ENCODE measurements at places on chromosomes 7 and 10.

DNA sequence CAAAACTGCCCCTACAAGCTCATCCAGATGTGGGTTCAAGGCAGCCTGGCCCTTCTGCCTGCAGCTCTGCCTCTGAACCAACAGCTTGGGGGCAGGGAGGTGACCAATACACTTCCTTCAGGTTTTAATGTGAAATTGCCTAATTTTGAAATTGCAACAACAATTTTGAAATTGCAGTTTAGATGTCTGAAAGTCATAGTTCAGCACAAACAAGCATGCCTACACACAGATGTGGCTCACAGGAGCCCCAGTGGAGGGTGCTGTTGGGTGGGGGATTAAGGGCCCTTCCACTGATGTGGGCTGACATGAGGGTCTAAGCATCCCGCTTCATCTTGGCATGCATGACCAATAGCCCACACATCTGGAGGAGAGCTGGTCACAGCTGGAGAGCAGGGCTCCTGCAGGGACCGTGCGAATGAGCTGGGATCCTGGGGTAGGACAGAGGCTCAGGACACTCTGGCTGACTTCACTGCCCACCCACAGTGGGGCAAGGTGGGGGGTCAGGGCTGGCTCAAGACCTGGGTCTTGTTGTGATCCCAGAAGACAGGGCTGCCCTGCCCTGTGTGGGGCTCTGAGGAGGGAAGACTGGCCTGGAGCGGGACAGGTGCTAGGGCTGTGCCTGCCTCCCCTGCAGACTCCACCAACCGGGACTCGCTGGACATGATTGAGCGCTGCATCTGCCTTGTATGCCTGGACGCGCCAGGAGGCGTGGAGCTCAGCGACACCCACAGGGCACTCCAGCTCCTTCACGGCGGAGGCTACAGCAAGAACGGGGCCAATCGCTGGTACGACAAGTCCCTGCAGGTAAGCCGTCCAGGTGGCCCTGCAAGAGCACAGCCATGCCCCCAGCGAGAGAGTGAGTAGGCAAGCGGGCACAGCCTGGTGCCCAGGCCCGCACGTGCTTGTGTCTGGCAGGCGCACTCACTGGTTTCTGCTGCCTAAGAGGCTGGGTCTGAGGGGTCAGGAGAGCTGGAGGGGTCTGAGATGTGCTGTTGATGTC lies 32.3 kb downstream of the CHAT start:
- DNase-seq: no peak

GRCh38 chr10:69974551-69975155 lies 78.0 kb upstream of the MACROH2A2 start:
- DNase-seq: no peak

DNA sequence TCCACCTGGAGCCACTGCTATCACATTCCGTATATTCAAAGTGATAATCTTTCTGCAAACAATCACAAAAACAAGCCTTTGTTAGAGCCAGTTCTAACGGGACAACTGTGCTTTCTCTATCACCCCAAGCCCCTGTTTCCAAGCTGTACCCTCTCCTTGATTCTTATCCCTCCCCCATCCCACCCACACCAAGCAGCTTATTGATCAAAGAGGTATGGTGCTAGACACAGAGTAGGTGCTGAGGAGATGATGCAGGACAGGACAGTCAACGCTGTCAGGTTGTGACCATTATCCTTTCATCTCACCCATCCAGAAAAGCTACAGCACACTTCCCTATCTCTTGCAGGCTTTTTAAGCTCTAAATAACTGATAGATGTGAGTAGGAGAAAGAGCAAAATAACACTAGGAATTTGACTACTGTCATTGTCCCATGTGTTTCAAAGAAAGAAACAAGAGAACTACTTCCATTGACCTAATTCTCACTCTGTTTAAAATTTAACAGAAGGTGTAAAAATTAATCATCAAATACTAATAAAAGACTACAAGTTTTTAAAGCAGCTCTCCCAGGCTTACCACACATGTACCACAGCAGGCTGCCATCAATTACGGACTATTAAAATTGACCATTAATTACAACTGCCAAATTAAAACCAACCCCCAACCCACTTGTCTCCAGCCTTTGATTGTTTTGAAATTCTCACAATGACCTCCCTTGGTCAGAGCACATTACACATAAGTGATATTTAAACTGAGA lies 94.3 kb downstream of the ELAPOR2 start:
- no peak for DNase-seq

- no peak for DNase-seq
Observed at GRCh38 chr10:128187788-128188185, 61.6 kb upstream of the MKI67 start.

- DNase-seq: no peak
Observed at GRCh38 chr7:1532456-1533254, 2.2 kb downstream of the MAFK start.

DNA sequence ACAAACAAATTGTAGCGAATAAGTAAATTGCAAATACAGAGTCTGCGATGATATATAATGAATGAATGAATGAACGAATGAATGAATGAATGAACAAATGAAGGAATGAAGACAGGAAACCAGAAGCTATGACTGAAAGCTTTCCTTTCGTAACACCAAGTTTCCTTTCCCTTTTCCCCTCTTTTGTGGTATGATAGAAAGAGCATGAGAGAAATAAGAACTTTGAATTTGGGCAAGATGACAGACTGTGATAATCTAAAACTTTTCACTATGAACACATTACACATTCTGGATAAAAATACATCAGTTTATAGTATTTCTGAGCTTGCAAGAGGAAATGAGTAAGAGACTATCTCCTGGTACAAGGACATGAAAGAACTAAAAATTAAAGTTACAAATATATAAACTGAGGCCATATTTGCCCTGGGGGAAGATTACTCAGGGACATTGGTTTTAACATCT lies 8.4 kb upstream of the UCN3 start:
- DNase-seq: no peak

DNA sequence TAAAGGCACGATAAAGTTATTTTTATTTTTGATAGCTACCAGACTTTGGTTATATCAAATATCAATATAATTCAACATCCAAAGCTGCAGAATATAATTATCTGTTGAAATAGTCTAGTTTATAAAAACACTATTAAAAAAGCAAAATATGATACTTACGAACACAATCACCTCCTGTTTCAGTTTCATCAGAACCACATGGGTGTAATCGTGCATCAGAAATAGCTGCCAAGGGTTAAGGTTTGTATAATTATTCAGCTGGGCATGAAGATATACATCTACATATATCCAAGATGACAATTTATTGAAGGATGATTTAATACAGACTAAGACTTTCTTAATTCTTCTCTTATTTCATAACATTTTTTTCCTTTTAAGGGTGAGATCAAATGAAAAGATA lies 20.3 kb downstream of the VWDE start:
- DNase-seq: no peak

DNA sequence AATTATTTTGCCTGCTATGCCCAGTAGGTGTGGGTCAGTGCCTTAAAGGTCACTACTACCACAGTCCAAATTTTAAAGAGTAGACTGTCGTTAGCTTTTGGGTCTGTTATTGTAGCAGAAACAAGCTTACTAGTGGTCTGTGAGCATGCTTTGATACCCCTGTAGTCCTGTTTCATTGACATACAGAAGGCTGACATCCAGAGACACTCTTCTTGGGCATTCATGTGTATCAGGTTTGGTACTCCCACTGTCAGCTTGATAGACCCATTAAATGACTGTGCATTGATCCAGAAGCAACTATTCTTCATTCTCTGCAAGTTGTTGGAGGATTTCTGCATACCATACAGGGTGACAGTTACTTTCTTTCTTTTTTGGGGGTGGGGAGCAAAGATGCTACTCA lies 884.4 kb upstream of the CELF2 start:
- no peak for DNase-seq

GRCh38 chr10:102712843-102713538 lies 1.2 kb downstream of the ARL3 start:
- no peak for DNase-seq

GRCh38 chr7:51764976-51765375 lies 448.4 kb upstream of the COBL start:
- DNase-seq: no peak

- DNase-seq: no peak
Observed at GRCh38 chr7:50349963-50350944, 45.7 kb downstream of the IKZF1 start.

DNA sequence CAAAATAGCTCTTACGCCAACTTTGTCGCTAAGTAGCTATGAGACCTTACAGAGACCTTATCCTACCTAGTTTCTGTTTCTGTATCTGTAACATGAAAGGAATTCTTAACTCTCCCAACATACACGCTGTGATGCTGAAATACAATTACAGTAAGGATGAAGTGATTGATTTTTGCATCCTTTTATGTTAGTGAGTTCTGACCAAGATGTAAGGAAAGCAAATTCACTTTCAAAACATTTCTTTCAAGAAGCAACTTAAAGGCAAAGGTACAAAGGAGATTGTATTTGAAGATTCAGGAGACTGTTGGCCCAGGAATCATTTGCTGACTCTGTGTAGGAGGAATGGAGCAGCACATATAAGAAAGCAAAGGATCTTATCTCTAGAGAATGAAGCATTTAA lies 7.1 kb upstream of the ANK3 start:
- DNase-seq: no peak

- DNase-seq: no peak
Observed at GRCh38 chr7:32458025-32458424, 32.2 kb downstream of the LSM5 start.

DNA sequence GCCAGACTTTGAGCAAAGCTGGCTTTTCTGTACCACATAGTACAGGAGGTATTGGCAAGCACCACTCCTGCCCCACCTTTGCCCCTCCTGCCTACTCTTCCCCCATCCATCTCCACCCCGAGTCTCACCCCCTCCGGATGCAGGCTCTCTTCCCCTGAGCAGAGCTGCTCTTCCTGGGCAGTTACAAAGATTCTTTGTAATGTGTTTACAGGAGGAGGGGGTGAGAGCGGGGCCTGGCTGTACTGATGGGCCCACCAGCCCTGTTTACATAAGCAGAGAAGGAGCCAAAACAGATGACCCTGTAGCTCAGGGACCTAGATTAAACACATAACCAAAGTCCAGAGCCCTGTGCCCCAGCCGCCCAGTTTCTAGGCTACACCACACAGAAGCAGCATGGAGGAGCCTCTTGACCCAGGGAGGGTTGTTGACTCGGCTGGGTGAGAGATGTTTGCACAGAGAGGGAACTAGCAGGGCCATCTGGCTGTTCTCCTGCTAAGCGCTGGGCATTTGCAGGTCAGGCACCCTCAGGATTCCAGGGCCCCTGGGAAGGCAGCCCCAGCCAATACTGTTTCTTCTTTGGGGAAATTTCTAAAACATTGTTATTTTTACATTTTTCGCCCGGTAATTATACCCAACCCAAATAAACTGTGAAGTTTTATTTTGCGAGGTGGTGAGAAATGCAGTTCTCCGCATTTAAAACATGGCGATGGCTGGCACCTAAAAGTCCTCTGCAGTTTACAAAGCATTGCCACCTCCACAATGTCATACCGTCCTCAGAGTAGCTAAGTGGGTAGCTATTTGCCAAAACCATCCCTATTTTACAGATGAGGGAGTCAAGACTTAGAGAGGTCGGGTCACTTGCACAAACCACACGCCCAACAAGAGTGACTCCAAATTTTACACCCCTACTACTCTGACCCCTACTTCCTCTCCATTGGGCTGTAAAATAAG lies 11.4 kb upstream of the ZKSCAN1 start:
- DNase-seq: no peak

GRCh38 chr7:22998519-22998896 lies 15.4 kb downstream of the HYCC1 start:
- no peak for DNase-seq

GRCh38 chr10:59648711-59649201 lies 60.9 kb downstream of the SLC16A9 start:
- no peak for DNase-seq

GRCh38 chr10:94427166-94427565 lies 24.8 kb downstream of the TBC1D12 start:
- no peak for DNase-seq

- DNase-seq: no peak
Observed at GRCh38 chr10:23604613-23605012, 165.7 kb downstream of the OTUD1 start.

DNA sequence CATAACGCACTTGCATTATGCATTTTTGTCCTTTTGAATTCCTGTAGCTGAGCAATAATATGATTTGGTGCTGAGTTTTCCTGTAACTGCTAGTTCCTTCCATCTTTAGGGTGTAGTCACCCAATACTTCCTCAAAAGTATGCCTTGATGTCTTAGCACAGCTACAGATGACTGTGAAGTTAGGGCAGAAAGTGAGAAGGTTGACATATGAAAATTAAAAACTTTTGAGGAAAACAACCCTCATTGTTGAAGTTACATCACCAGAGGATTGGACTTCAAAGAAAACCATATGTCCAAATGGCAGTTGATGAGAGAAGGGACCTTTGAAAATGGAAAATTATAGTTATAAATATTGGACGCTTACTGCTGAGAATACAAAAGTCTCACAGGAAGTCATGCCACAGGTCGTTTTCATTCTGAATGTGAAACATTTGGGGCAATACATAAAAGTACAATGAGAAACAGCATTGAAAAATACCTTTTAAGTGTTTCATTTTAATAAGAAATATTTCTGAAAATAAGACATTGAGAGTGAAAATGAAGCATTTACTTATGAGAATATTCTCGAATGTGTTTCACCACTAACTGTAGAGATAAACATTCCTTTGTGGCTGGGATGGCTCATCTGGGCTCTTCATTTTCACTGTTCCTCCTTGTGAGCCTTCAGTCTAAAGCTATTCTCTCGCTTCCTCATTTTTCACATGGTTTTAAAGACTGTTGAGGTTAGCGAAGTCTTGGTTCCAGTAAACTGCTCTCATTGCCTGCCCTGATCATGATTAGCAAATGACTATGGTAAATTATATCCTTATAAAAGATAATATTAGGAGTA lies 61.4 kb upstream of the NME8 start:
- DNase-seq: no peak

GRCh38 chr7:51138123-51139085 lies 178.2 kb downstream of the COBL start:
- DNase-seq: no peak

- no peak for DNase-seq
Observed at GRCh38 chr10:28241741-28242399, 61.0 kb downstream of the MPP7 start.

- peak; percentile 24 for DNase-seq
Observed at GRCh38 chr7:155458878-155459699, 1.2 kb downstream of the EN2 start.

GRCh38 chr7:22969010-22969431 lies 44.9 kb downstream of the HYCC1 start:
- no peak for DNase-seq

DNA sequence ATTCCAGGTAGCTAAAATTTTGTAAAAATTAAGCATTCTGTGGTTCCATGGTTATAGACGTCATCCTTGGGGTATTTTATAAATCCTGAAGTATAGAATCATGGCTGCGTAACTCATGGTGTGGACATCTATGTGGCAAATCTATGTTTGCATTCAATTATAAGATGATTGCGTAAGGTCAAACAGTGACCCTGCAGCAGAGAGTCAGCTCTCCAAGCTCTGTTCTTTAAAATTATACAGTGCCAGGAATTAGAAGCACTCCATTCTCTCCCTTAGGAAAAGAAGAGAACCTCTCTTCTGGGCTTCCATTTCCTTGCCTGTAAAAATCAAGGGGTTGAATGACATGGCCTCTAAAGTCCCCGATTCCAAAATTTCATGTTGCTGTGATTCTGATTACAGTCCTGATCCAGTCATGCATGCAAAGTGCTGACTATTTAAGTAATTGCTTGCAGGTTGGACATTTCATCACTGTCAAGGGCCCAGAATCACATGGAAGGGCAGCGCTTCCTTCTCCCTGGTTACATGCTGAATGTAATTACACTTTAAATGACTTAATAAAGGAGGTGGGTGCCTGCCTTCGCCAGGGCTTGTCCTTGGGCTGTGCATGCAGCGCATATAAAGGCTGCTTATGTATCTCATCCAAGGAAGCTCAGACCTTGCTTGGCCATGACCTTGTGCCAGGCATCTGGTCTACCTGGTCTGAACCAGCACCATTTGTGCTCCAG lies 550.7 kb downstream of the TYW1 start:
- DNase-seq: no peak

Data from 8988T (cell line).